ENCODE measurements at places on chromosomes 4 and X.

- no peak for DNase-seq
These were observed 90.1 kb downstream of the ANAPC4 start for GRCh38 chr4:25466966-25467697.

- DNase-seq: no peak
These were observed 8.8 kb downstream of the HTT-AS start for GRCh38 chr4:3065551-3065950.

DNA sequence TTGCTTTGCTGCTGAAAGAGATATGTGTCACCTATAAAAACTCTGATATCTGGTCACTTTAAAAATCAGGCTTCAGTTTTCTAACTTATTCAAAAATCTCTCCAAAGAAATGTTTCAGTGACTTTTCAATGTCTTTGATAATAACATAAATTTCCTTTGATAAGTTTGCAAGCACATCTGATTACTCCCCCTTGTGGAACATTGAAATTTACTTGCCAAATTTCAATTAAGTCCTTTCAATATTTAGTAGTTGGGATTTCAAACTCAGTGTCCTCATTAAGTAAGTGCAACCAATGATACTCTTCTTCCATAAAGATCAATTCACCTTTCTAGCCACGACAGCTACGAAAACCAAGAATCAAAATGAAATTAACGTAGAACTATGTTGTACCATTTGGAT is 151.3 kb upstream of the FAM47C start:
- no peak for DNase-seq

- DNase-seq: no peak
These were observed 82.4 kb upstream of the SMIM10 start for GRCh38 chrX:134908356-134908755.

- DNase-seq: no peak
These were observed 110.8 kb downstream of the AFF1 start for GRCh38 chr4:87045659-87046058.

GRCh38 chr4:1323635-1324442 is 23.2 kb upstream of the UVSSA start:
- no peak for DNase-seq

DNA sequence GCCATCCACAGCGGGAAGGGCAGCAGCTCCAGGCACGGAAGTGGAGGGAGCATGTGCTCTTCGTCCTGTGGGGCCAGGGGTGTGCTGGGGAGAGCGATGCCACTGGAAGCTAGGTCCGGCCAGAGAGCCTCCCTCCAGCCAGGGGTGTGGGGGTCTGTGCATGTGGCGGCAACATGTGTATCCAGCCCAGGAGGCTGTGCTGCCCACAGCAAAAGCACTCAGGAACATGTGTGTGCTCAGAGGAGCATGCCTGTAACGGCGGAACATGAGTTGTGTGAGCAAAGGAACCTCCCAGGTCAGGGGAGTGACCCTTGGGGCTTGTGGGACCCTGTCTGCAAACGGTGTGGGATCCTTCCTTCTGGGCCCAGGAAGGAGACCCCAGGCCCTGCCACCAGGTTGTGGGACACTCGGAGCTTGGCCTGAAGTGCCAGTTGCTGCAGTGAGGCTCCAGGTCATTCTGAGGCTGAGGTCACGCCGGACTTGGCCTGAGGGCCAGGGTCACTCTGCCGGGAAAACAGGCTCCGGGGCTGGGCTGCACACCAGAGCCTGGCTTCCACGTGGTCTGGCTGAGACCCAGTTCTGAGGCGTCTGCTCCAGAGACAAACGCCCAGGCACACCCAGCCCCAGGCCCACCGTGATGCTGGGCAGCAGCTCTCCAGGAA is 37.2 kb downstream of the CPLX1 start:
- no peak for DNase-seq

DNA sequence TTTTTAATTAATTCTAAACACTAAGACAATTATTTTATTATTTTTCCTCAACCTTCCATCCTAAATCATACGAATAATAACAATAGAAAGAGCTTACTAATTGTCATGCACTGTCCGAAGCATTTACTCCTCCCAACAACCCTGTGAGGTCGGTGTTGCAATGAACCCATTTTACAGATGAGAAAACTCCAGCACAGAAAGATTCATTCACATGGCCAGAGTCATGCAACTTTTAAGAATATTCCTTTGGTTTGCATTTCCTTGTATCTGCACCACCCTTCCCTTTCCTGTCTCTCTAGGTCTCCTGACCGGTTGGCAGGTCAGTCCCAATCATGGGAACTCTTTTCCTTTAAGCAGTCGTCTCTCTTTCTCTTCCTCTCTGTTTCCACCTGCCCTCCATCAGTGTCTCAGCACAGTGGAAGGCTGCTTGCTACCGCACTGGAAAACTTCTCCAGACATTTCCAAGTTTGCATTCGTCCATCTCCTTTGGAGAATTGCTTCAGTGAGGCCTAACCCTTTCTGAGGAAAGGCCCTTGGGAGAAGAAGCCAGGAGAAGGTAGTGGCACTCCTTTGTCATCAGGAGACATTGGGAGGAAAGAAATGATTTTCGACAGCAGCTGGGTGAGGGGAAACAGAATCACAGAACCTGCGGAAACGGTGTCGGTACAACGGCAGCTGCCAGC is 1.9 kb upstream of the TMSB4X start:
- no peak for DNase-seq

DNA sequence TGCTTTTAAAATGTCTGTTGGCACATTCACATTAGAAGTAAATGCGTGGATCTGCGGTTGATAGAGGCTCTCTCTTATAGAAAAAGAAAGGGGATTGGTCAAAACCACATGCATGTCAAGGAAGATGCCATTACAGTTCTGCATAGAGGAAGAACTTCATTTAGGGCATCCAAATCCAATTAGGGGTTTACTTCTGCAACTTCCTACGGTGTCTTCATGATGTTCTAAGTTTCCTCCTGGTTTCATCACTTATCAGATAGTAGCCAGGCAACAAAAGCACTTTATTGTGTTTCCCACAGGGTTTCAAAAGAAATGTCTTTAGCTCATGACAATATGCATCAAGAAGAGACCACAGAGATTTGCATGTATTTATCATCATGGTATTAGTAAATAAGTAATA is 136.0 kb upstream of the HPGD start:
- DNase-seq: no peak
